Transverse colon (tissue), 4 donors: ENCODE measurements at places on chromosomes 12 and 14. TPM values are rescaled to one million over a fixed set of nuclear protein-coding genes. Genes with fewer than 3 reads are reported as not detected.
A peak's percentile ranks its signal among the peaks of the same experiment; 100 is the strongest.

Gene GALNT8
- 7.5 TPM for total RNA-seq

Gene BICDL1
- 8.5 TPM for total RNA-seq

- no peaks in the 10 kb centered on the region for H3K27me3 ChIP-seq
- no peak overlapping the region for H3K27ac ChIP-seq
- DNase-seq = peak; percentile 83
Measured at GRCh38 chr14:59507063-59507751, 22.9 kb downstream of the JKAMP start.

DNA sequence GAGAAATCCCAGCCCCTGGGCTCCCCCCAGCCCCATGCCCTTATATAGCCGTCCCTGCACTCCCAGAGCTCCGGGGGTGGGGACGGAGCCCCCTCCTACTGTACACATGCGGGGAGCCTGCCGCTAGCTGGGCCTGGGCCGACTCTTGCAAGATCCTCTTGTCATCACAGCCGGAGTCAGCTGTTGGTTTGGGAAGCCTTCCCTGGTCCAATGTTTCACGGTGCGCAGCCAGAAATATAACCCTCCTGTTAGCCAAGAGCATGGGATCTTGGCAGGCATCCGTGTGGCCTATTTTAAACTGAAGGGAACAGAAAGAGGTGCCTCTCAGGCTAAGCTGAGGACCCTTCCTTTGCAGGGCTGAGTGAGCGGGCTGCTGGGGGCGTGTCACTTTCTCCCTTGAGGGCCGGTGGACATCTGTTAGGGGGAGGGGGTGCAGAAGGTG lies 175.3 kb downstream of the TSPAN9 start:
- no peaks in the 10 kb centered on the region for H3K27me3 ChIP-seq
- peak overlapping the region; percentile 54 for H3K27ac ChIP-seq
- H3K36me3 ChIP-seq = no peaks in the 10 kb centered on the region

DNA sequence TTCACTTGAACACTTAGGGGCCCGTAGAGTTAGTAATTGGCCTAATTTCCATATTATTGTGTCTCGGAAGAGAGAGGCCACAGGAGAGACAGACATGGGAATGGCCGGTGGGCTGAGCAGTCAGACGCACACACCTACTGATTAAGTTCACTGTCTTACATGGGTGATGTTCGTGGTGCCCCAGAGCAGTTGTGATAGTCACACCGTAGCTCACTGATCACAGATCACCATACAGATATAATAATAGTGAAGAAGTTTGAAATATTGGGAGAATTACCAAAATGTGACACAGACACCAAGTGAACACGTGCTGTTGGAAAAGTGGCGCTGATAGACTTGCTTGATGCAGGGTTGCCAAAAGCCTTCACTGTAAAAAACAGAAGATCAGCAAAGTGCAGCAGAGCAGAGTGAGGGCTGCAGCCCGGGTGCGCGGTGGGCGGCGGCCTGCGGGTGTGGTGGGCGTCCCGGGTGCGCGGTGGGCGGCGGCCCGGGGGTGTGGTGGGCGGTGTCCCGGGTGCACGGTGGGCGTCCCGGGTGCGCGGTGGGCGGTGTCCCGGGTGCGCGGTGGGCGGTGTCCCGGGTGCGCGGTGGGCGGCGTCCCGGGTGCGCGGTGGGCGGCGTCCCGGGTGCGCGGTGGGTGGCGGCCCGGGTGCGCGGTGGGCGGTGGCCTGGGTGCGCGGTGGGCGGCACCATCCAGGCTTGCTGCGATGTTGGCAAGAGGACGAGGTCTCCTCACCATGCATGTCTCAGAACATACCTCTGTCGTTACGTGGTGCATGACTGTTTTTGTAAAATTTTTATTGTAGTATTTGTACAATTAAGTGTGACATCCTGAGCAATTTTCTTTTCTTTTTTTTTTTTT lies 34.3 kb upstream of the TEX22 start:
- H3K36me3 ChIP-seq = no peaks in the 10 kb centered on the region
- H3K4me3 ChIP-seq = peak overlapping the region; percentile 9
- H3K27ac ChIP-seq = no peak overlapping the region
- DNase-seq = peak; percentile 47
- H3K4me1 ChIP-seq = peaks cover 5% of the 10 kb centered on the region
